Vein endothelial cell (primary cell): ENCODE measurements at places on chromosomes 16 and 17. TPM values are rescaled to one million over a fixed set of nuclear protein-coding genes. Genes with fewer than 3 reads are reported as not detected.

The SLC35G6 gene
- not detected in 2 replicates for total RNA-seq

The CTF1 gene
- total RNA-seq = 0.19 and 0.65 TPM in 2 replicates

The CACNG3 gene
- not detected in 2 replicates for total RNA-seq

The C16orf74 gene
- total RNA-seq = 24.2 and 34.3 TPM in 2 replicates

The TMC5 gene
- total RNA-seq = not detected in 2 replicates

The GRIN2C gene
- total RNA-seq = 0.19 TPM in 1 of 2 replicates, not detected in the other

The EVPLL gene
- not detected in 2 replicates for total RNA-seq

The HOXB3 gene
- total RNA-seq = 15.7 and 21.3 TPM in 2 replicates

The PRRT2 gene
- total RNA-seq = 0.19 and 0.65 TPM in 2 replicates

The ODAD4 gene
- total RNA-seq = 0.33 and 0.38 TPM in 2 replicates
